ENCODE measurements at places on chromosomes 12 and 14.

GRCh38 chr12:52493172-52493571 lies at the start of gene KRT6A:
TSS of gene KRT6A (minus strand) at chr12:52493257. CDS start at chr12:52493188, 69 bp downstream.
- DNase-seq, result no peak

- no peak for DNase-seq
Observed at GRCh38 chr12:92010368-92010767, 135.3 kb downstream of the BTG1 start.

GRCh38 chr14:44701563-44702263 lies 194.6 kb upstream of the FSCB start:
- no peak for DNase-seq

- no peak for DNase-seq
Observed at GRCh38 chr14:52117111-52117832, 48.4 kb upstream of the NID2 start.

- no peak for DNase-seq
Observed at GRCh38 chr12:108700833-108701541, 30.3 kb downstream of the CORO1C start.

- no peak for DNase-seq
Observed at GRCh38 chr14:20935303-20935984, 19.8 kb upstream of the RNASE2 start.

GRCh38 chr14:71474301-71475265 lies 457.6 kb upstream of the RGS6 start:
- DNase-seq, result no peak

GRCh38 chr12:132413931-132414588 lies 75.9 kb upstream of the FBRSL1 start:
- DNase-seq, result no peak

DNA sequence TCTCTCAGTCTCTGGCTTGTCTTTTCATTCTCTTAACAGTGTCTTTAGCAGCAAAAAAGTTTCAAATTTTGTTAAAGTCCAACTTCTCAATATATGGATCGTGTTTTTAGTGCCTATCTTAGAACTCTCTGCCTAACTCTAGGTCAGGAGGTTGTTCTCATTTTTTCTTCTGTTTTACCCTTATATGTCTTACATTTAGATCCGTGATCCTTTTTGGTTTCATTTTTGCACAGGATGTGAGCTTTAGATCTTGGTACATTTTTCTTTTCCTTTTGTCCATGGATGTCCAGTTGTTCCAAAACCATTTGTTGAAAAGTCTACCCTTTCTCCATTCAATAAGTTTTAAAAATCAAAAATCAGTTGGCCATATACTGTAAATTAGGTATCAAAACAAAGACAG lies 6.8 kb downstream of the VRK1 start:
- DNase-seq, result no peak

DNA sequence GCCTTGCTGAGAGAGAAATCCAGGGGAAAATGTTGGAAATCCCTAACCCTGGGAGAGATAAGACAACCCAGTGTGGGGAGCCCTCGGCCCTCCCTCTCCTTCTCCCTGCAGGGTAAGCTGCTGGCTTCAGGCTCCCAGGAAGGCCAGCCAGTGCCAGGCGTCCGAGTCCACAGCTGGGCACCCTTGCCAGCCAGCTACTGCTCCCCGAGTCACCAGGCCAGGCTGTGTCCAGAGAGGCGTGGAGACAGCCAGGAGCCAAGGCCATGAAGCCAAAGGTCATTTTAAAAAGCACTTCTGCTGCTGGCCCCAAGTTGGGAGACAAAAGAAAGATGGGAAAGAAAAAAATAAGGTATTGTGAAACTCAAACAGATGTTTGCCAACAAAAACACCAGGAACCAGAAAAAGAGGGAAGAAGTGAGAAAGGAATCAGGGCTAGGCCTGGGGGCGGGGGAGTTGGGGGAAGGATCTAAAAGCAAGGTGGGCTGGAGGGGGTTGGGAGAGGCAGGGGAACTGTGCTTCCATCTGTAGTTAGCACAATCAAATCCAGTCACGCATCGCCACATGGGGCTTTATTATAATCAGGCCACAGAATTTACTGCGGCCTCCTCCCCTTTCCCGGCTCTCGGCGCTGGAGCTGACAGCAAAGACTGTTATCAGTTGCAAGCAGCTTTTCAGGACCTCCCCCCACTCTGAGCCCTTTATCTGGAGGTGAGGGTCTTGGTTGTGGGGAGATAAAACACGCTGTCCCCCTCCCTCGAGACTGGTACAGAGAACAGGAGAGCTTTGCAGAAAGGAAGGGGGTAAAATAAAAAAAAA lies 33.5 kb downstream of the RBM19 start:
- peak; percentile 49 for DNase-seq

GRCh38 chr12:30687265-30687986 lies 8.2 kb downstream of the IPO8 start:
- no peak for DNase-seq

GRCh38 chr14:105197211-105197641 lies 16.1 kb upstream of the NUDT14 start:
- no peak for DNase-seq

DNA sequence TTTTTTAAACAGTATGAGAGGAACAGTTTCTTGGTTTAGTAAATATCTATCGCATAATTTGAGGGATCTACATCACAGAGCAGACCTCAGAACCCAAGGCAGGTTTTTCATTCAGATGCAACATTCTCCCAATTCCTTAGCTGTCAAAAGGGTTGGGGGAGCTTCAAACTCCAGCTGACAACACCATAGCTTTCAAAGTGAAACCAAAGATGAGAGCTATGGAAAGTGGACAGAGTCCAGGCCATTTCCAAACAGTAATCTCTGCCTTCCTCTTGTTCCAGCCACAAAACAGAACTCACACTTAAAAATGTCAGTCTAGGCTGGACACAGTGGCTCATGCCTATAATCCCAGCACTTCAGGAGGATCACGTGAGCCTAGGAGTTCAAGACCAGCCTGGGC lies 87.8 kb downstream of the SPRING1 start:
- no peak for DNase-seq

GRCh38 chr12:85476756-85477155 lies 196.7 kb downstream of the ALX1 start:
- DNase-seq, result no peak

DNA sequence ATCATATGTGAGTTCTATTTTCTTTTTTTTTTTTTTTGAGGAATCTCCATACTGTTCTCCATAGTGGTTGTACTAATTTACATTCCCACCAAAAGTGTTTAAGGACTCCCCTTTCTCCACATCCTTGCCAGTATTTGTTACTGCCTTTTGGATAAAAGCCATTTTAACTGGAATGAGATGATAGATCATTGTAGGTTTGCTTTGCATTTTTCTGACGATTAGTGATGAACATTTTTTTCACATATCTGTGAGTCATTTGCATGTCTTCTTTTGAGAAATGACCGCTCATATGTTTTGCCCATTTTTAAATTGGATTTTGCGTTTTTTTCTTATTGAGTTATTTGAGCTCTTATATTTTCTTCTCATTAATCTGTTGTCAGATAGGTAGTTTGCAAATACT lies 394.8 kb downstream of the LRFN5 start:
- DNase-seq, result no peak

DNA sequence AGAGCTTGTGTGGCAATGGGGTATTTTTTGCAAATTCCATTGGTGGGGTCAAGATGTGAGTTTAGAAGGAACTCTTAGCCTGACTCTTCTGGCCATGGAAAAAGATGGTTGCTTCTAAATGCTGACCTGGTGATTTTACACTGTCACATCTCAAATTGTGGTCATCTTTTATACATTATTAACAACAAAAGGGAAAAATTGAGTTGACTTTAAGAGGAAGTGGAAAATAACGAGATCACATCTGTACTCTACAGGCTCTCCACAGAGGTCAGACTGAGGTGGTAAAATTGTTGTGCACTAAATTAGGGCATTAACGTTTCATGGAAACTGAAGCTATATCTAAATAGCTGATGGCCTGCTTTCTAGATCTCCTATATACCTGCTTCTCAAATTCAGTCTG lies 44.7 kb downstream of the PTPN11 start:
- DNase-seq, result no peak

GRCh38 chr12:26748412-26748740 lies 84.6 kb downstream of the ITPR2 start:
- no peak for DNase-seq

- DNase-seq, result no peak
Observed at GRCh38 chr14:96792591-96792990, 4.6 kb upstream of the VRK1 start.

DNA sequence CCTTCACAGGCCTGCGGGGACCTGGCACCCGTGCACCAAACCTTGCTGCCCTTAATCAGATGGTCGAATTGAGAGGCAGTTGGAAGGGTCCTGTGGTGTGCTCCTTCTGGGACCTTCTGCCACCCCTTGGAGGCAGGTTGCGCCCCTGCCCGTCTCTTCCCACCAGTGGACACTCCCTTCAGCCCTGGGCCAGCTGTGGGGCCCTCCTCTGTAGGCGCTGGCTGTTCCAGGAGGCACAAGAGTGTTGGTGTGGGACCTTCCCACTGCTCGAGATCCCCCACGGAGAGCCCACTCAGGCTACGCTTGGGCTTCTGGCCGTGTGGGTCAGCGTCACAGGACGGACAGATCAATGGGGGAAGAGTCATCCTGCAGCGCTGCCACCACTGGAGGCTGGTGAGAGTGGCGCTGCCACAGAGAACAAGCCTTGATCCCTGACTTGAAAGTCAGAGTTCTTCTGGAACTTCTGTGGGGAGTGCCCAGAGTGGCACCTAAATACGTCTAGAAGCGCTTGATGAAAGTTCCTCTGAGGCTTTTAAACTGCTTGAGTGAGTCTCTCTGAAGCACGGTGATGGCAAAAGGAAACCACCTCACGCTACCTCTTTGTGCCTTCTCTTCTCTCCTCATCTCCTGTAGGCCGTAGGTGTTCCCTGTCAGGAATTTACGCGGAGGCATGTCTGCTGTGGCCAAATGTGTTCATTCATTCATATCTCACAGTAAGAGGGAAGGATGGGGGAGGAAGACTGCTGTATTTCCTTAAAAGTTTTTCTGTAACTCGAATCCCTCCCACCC lies 48.3 kb downstream of the TRAF3 start:
- DNase-seq, result no peak

- DNase-seq, result no peak
Observed at GRCh38 chr12:48765753-48766162, 23.1 kb downstream of the ADCY6 start.

GRCh38 chr12:7190268-7191055 lies 976 bp downstream of the PEX5 start:
- DNase-seq, result no peak

DNA sequence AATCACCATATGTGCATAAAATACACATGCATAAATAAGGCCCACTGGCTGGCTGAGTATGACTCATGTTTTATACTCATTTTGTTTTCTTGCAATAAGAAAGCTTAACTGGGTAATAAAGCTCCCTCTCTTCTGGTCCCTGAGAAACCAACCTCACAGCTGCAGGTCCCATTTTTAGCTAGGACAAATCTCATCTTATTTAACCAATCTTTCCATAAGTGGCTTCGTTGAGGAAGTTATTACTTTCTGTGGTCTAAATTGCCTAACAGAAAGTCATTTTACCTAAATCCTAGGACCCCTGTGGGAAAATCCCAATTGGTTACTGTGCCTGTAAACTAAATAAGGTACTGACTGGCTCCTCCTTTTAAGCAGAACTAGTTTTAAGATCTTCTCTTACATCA lies 232.8 kb upstream of the FBXO33 start:
- no peak for DNase-seq

GRCh38 chr14:94819531-94819930 lies 49.6 kb upstream of the GSC start:
- no peak for DNase-seq

GRCh38 chr12:122819209-122819785 lies 16.0 kb upstream of the HIP1R start:
- no peak for DNase-seq

DNA sequence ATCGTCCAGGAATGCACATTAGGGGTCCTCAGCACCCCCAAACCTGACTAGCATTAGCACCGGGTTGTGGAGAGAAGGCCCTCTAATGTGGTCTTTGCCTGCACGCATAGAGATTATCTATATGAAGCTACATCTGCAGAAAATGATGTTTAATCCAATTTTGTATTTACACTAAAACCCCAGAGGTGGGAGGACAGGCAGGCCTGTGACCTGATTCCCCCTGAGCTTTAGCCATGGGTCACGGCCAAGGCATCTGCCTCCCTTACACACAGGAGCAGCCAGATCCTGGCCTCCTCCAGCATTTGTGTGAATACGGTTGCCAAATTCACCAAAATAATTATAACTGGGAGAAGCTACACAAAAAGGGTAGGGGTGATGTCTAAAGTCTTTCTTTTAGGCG lies 7.0 kb downstream of the APOLD1 start:
- no peak for DNase-seq

GRCh38 chr12:49949866-49950265 lies 671 bp upstream of the AQP2 start:
- no peak for DNase-seq

GRCh38 chr12:55320201-55320600 lies 6.1 kb downstream of the OR6C1 start:
- no peak for DNase-seq

- DNase-seq, result no peak
Observed at GRCh38 chr12:3417937-3418462, 73.0 kb upstream of the PRMT8 start.

- DNase-seq, result no peak
Observed at GRCh38 chr12:130775953-130776856, 60.1 kb upstream of the RIMBP2 start.

- DNase-seq, result no peak
Observed at GRCh38 chr14:89476354-89476896, 59.4 kb upstream of the FOXN3 start.

DNA sequence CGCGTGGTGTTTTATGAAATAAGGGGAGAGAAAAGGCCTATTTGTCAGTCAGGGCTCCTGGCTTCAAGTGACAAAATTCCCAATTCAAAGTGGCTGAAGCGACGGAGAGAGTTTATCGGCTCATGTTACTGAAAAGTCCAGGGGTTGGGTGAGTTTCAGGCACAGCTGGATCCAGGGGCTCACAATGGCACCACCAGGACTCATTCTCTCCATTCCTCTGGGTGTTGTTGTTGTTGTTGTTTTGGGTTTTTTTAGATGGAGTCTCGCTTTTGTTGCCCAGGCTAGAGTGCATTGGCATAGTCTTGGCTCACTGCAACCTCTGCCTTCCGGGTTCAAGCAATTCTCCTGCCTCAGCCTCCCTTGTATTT lies 119.4 kb downstream of the SCARB1 start:
- DNase-seq, result no peak

Measured in hematopoietic multipotent progenitor cell treated with erythropoietin and hydrocortisone succinate and interleukin-3 and kit ligand, for 15 days (in vitro differentiated cells).